NT2/D1 (cell line): ENCODE measurements at places on chromosomes 3 and 15.
A peak's percentile ranks its signal among the peaks of the same experiment; 100 is the strongest.

DNA sequence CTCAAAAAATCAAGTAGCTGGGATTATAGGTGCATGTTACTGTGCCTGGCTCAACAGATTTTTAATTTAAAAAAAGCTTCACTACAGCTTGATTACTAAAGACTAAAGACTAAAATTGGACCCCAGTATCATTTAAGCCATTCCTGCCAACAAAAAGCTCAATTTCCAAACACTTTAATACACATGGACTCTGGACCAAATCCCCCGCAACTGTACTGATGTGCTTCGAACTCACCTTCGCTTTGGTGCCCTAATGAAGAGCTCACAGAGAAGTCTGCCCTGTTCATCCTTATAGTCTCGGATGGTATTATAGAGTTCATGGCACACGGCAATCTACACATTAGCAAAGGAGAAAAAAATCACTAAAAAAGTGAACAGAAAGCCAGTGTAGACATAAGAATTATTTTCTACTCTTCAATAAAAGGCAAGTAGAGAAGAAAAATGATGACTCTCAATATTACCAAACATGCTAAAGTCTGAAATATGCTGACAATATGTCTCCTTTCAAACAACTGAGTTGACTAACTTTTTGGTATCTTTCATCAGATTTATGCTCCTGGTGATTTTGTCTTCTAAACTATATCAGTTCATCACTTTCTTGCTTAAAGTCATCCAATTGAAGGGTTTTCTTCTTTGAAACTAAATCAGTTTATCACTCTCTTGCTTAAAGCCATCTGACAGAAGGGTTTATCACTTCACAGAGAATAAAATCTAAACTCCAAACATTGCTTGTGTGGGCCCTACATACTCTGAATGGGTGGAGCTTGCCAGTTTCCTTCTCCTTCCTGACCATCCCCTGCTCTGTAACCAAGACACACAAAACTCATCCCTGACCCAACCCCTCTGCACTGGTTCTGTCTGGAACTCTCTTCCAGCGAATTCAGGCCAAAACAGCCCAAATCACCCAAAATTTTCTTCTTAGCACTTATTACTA is 7.2 kb downstream of the PBRM1 start:
- DNase-seq, result no peak

GRCh38 chr15:93231261-93231925 is 142.4 kb upstream of the RGMA start:
- DNase-seq, result no peak

- no peak for DNase-seq
Observed at GRCh38 chr15:49045751-49046219, 461 bp downstream of the SECISBP2L start.

GRCh38 chr3:4748701-4749378 is 230.4 kb upstream of the BHLHE40 start:
- DNase-seq, result no peak

DNA sequence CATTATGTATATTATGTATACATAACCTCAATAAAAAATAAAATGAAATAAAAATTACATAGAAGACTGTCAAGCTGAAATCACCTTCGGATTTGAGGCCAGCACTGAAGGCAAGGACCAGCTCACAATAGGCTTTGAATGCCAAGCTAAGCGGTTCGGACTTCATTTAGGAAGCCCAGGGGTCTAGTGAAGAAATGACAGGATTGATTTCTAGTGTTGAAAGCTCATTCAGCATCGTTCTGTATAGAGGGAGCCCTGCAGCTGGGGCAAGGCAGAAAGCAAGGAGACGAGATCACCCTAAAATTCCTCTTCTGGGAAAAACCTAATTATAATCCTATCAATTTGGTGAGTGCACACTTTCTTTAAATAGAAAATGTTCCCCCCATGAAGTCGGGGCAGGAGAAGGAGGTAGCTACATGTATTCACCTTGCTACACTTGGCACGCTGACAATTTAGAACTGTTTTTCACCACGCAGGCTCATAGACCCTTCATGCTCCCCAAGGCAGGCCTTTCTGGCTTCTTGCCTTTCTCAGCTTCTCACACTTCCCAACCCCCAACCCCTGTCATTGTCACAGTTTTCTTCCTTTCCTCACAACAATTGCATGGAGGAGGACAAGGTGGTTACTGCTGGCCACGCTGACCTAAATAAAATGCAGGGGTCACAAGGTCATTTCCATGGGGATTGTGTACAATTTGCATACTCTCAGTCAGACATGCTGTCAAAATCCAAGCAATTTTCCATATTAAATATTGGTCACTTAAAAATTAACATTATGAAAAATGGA is 44.4 kb upstream of the SSR3 start:
- no peak for DNase-seq

DNA sequence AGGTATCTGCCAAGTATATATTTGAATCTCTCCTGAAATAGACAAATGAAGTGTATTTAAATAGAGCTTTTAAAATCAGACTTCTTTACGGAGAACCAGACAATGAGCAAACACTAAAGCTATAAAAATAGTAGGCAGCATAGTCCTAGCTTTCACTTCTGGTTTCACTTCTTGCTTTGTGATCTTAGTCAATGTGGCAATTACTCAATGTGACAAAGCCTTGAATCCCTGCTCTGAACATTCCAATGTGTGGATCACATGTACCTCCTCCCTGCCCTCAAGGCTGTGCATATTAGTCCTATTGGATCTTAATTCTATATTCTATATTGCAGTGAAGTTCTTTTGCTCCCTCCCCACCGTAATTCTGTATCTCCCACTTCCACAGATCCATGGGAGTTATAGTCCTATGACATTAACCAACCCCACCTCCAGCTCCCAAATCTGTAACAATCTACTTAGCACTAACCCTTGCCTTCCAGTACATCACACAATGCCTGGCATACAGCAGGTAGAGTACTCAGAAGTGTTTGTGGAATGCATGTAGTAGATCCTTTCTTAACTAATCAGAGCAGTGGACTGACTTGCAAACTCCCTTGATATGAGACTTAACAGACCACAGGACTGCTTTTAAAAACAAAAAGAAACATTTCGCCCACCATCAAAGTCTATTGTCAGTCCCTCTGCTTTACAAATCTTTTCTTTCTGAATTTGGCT is 24.3 kb upstream of the CP start:
- no peak for DNase-seq

DNA sequence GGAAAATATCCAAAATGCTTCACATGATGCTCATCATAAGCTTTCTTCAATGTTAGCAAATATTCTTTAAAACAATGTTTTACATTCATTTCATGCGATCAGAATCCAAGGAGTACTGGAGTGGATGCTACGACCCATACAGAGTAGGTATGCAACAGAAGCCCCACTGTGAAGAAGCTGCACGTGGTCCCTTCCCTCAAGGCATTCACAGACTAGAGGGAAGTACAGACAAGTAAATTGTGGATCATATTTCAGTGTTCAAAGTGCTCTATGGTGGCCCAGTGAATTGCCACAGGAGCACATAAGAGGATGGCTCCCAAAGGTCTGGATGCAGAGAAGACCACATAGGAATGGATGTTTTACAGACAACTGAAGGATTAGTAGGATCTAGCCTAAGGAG is 789.9 kb downstream of the IGSF11 start:
- no peak for DNase-seq

DNA sequence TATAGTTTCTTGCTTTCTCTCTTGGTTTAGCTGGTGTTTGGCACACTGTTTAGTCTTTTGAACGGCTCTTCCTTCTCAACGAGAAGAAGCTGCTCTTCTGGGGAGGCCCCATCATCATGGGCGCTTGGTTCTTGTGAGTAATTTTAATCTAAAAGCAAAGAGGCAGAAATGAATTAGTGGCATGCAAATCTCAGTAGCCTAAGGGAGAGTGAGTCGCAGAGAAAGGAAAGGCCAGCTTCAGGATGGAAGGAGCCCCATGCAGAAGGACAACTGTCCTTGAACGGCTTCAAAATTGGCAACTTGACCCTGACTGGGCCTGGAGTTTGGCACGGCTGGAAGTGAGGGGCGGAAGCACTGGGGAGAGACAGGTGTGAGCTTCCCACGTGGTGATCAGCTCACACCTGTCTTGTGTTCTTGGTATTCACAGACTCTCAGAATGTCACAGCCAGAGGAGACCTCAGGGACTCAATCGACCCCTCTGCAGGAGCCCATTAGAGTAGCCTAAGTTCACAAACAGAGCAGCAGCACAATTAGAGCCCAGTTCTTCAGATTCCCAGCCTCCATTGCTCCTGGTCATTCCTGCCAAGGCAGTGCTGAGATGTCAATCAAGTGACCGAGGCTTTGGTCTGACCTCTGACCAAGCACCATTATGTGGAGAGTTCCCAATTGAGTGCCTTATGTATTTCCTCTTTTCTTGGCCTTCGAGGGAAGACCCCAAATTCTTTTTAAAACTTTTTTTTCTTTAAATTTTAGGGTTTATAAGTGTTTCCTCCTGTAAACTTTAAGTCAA is 41.3 kb upstream of the ETV5 start:
- DNase-seq, result no peak

DNA sequence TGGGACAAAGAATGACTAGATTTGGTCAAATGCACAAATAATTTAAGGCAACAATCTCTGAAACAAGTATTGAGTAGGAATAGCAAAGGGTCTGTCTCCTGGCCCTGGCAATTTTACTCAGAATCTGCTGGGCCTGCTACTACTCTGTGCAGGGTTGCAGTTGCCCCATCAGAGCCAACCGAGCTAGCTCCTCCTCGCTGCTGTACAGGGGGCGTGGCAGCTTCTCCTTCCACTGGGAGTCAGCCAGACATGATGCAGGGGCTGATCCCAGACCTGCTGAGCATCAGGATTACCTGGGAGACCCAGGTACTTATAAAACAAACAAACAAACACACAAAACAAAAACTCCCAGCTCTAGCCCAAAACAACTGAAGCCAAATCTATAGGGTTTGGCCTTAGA is 30.5 kb upstream of the PXYLP1 start:
- DNase-seq, result no peak

- DNase-seq, result no peak
Observed at GRCh38 chr15:35281515-35281914, 196.4 kb upstream of the NANOGP8 start.

DNA sequence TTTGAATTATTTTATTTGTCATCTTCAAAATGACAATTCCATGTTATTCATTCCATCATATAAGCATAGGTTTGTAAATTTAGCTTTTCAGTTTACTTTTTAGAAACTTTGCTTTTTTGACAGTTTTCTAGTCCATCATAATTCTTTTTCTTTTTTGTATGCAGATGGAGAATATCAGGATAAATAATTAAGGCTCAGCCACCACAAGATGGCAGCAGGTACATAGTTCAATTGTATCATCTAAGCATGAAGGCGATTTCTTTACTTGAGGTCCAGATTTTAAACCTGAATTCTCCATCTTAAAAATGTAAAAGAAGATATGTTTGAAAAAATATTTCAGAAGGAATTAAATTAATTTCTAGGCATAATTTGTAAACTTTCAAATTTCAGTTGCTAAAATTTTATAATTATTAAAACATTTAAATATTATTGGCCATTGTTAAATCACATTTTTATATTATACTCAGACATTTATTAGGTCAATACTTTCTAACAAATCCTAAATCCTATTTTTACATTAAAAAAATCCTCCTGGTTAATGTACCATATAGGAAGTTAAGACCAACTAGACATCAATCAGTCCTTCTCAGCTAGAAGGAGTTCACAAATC is 15.1 kb downstream of the PLSCR5 start:
- peak; percentile 9 for DNase-seq

DNA sequence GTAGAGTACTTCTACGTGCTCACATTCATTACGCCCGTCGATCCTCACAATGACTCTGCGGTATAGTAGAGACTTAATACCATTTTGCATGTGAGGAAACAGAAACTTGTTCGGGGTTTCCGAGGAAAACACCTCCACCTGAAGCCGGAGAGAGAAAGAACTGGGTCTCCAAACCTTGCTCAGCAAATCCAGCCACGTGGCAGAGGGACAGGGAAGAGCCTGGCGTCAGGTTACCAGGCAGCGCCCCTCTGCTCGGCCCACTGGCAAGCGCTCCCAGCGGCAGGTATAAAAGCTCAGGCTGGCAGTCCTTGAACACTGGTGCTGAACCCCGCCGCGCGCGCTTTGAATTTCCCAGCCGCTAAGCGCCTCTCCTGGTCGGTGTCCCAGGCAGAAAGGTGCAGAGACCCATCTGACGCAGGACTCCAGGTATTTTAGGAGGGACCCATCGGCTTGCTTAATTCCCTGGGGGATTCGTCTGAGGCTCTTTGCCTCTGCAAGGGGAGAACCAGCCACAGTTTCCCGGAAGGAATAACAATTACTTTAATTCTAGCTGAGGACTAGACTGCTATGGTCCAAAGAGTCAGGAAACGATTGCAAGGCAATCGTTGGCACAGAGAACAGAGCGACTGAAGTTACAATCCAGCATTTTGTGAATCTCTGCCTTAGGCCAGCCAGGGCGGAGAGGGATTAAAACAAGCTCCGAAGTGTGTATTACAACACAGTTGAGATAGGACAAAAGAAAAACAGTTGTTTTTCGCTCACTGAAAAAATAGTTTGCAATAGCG is at the start of gene C2CD4A:
Gene C2CD4A (plus strand): TSS at position 315 of the 785 bp plus-strand sequence. CDS start 637 bp downstream, outside the sequence.
- peak; percentile 69 for DNase-seq

DNA sequence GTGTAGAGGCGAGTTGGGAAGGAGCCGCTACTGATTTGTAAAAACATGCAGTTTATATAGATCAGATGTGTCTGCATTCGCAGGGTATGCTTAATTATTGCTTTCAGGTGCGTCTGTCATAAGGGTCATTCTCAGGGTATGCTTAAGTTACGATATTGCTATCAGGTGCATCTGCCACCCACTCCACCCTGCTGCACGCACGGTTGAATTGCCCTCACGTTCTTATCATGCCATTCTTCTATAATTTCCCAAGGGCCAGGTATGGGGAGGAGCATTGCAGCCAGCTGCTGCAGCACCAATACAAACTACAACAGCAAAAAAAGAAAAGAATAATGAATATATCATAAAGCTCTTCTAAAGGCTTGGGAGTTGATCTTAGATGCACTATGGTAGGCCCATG is 230.0 kb downstream of the KBTBD8 start:
- DNase-seq, result no peak

DNA sequence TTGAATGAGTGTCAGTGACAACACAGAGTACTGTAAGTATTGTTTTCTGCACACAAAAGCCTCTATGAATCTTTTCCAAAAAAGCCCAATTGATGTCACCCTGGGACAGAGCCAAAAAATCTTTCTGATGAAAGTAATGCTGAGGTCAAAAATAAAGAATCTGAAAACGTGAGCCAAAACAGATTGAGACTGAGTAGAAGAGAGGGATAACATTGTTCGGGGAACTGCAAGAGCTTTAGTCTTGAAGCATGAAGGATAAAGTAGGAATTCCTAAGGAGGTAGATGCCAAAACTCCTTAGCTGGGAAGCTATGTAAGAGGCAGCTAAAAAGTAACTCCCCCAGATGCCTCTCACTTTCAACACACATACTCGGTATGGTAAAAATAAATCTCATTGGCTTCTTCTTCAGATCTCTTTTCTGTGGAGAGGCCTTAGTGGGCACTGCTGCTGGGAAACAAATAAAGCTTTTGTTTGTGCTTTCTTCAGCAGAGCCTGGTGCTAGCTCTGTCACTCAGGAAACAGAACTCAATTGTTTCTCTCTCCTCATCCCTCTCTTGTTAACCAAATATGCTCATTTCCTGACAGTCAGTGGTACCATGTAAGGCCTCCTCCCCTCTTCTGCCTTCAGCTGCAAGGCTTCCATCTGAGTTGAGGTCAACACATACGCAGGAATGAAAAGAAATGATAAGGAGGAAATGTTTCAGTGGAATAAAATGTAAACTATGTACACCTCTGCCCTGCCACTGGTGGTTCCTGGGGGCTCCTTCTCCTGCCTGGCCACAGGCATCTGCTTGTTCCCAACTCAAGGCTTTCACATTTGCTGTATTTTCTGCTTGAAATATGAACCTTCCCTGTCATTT is 58.1 kb downstream of the CD200 start:
- peak; percentile 78 for DNase-seq
